ENCODE measurements at places on chromosomes 13 and 19. TPM values are rescaled to one million over a fixed set of nuclear protein-coding genes. Genes with fewer than 3 reads are reported as not detected.

The IL11 gene
- total RNA-seq = 2.9 TPM

The CYP4F2 gene
- total RNA-seq = not detected

The MAG gene
- total RNA-seq = not detected

The RPS15 gene
- total RNA-seq = 1,770 TPM

The ATP8A2 gene
- total RNA-seq = not detected

The SOX1 gene
- not detected for total RNA-seq

The C19orf12 gene
- 24.2 TPM for total RNA-seq

The MRPL57 gene
- 25.8 TPM for total RNA-seq
